ENCODE measurements at places on chromosomes 2 and 18.

DNA sequence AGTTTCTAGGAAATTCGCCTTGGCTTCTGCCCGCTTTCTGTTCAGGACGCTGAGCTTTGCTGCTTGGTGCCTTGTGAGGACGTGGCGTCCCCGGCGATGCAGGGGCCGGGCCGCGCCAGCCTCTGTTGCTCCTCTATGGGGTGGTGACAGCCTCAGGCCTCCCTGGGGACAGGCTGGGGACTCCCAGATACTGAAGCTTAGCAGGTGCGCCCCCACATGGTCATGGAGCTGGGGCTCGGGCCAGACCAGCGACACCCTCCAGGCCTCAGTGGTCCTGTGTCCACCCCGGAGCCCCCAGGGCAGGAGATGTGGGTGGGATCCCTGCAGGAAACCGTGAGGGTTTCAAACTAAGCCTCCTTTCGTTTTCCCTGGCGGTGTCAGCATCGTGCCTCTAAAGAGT lies 29.2 kb downstream of the KCNG2 start:
- no peak for DNase-seq

GRCh38 chr18:48838921-48839818 lies 111.6 kb downstream of the SMAD7 start:
- no peak for DNase-seq

DNA sequence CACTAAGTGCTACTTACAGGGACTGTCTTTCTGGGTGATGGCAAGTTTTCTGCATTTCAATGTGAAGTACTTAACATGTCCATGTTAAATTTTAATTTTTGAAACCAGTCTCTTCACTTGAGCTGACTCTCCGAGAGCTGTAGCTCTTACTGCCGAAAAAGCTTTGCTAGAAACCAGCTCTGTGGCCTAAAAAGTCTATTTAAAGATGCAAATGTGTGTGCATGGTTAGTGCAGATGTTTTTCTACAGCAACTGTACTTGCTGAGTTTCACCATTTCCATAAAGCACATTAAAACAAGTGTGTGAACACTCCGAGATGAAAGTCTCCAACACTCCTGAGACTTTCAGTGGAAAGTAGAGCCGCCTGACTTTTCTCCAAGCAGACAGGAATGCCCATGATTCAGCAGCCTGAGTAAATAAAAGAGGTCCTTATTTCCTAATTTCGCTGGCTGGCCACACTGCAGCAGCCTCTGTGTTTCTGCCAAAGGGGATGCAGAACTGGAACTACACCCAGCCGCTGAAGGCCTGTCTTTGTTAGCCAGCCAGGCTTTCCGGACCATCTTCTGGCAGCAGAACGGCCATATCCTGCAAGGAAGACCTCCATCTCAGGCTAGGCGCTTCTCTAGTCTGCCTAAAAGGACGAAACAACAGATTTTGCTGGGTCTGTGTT lies 121.2 kb downstream of the ZNF521 start:
- DNase-seq = no peak

GRCh38 chr2:221144909-221145308 lies 427.2 kb downstream of the EPHA4 start:
- no peak for DNase-seq

DNA sequence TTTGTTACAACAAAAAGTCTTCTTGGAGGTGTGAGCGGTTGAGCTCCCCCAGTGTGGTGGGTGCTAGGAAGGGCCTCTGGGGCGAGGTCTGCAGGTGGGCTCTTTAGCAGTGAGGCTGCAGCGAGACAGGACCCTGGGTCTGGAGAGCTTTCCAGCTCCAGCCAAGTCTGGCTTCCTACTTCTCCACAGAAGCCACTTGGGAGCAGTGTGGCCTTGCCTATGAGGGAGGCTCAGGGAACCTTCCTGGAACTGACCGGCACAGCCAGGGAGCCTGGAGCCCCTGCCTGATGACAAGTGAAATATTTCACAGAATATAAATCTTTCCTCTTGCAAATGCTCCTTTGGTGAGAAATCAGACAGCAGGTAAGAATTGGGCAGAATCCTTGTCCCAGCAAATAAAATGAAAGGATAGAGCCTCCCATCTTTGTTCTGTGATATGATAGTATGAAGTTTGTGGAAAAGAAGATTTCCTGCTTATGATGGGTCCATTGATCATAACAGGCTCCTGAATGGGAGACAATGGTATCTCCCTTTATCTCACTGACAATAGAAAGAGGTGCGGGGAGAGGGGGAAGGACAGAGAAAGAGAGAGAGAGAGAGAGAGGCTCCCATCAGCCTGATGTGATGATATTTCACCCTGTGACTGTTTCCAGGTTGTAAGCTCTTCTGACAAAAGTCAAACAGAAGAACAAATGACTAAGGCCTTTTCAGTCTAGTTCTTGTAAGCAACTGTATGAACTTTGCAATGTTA lies 289.8 kb upstream of the SPRED2 start:
- DNase-seq = no peak

GRCh38 chr2:150606380-150607060 lies 119.1 kb upstream of the RND3 start:
- DNase-seq = no peak

DNA sequence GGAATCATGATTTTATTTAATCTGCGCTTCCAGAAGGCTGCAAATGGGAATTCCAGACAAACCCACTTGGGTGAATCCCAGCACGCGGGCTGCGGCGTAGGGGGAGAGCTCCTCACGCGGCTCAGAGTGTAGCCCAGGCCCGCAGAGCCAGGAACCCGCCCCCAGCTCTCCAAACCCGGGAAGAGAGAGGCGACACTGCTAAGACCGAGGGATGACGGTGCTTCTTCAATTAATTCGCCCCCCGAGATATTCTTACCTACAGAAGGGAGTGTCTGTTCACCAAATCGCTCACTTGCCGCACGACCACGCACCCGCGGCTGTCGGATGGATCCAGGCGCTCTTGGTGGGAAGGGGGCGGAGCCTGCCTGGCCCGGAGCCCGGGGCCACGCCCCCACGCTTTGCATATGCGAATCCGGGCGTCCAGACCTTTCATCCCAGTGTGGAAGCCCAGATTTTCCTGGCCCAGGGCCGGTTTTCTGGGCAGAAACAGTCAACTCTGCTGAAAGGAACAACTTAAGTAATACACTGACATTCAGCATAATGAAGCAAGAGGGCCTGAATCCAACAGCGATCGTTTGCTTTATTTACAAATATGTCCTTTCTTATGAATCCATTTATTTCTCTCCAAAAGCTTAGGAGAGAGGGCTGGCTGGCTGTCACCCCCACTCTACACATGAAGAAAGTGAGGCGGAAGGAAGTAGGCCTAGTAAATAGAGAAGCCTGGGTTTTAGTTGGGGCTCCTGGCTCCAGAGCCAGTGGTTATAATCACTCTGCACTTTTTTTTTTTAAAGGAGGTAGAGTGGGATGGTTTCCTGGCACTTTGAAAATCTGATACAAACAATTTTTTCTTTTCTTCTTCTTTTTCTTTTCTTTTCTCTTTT lies at the start of gene SLC19A3:
Gene SLC19A3, minus strand, starts transcription at position 342 of the 881 bp plus-strand sequence. CDS start 15,710 bp downstream, outside the sequence.
- no peak for DNase-seq

DNA sequence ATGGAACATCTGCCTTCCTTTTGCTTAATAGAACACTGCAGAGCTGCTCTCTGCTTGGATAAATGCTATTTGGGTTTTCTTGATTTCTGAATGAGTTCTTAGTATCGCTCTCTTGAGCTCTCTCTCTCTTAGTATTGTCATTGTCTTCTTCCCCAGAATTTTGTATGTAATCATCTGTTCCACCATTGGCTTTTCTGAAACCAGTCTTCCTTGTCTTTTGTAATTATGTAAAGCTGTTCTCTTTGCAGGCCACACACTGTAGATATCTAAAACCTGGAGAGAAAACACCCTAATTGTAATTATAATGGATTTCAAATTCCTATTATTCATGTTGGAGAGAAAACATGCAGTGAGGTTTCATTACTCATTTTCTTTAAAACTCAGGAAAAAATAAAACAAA lies 333.1 kb upstream of the CHAC2 start:
- DNase-seq = no peak

GRCh38 chr2:159201360-159202063 lies 85.0 kb downstream of the WDSUB1 start:
- DNase-seq = no peak

DNA sequence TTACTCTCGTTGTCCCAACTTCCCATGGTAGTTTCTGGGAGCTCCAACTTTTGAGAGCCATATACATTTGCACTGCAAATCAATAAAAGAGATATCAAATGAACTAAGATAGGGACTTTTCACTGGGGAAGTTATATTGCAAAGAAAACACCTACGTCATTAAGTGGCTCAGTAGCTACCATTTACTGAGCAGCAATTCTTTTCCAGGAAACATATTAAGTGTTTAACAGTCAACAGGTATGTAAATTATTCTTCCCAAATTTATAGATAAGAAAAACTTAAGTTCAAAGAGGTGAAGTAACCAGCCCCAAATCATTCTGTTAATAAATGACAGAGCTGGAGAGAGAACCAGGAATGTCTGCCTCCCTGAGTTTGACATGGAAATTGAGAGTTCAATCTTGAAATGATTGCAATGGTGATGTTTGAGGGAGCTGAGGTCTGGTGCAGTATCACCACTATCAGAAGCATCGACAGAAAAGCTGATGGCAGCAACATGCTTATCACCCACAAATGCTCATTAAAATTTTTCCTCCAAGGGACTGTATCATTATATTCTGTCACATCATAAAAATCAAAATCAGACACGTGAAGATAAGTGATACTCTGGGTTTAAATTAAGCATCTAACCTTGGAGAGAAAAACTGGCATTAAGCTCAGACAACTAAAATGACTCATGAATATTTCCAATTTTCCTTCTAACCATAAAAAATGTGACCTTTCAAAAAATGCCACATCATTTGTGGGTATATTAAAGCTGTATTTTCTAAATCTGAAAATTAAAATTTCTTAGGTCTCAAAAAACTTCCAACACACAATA lies 43.4 kb downstream of the GAREM1 start:
- DNase-seq = no peak

DNA sequence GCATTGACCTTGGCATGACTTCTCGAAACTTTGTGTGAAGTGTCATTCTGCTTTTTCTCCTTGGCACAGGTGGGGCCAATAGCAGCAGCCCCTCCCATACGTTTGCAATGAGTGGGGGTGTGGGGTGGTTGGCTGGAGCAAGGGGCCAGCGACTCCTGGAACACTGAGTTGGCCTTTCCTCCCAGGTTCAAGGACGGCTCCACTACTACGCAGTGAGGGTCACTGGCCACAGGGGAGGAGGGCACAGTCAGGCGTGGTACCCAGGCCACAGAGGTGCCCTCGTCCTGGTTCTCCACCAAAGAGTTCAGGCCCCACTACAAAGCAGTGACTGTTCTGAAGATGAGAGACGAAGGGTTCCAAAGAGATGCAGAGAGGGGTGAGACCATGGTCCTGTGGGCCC lies 70.6 kb upstream of the OTOS start:
- no peak for DNase-seq

DNA sequence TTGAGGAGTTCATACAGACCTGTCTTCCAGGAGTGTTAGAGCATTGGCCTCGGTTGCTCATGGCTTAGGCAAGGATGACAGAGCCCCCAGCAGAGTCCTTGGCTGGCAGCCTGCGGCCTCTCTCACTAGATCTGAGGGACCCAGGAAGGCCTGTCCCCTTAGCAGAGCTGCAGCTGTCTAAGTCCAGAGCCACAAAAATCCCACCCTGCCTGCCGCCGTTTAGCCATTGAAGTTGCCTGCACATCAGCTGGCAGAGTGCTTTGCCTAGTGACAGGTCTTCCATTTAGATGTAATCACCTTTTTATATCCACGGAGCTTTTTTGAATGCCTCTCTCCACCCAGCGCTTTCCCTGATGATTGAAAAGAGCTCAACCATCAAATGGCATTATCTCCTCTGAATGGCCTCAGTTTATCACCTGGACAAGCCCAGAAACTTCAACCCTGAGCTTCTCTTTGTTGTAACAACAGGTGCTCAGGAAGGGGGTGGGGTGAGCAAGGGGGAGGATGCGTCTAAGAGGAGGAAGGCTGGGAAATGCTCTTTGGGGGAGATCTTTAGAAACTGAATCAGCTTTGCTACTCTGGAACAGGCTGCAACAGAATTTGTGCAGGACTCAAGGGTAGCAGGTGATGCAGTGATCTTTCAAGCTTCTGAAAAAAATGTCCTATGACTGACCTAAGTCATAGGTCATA lies 71.9 kb downstream of the TNP1 start:
- no peak for DNase-seq

DNA sequence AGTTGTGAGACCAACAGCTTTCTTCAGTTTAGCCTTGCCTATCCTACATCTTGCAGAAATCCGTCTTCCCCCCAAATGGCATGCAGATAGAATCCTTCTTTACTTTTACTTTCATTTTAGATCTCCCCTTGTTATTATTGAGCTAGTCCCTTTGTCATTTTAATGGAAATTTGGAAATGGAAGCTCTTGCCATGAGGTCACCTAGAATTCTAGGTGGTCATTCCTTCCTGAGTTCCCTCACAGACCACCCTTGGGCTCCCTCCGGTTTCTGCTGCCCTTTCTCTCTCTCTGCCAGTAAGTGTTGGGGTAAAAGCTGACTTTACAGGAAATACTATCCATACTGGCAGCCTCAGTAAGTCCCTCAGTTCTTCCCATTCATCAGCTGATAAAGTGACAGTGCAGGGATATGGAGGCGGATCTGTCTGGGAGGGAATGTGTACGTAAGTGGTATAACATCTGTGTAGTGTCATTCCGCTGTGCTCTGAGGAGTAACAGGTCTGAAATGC lies 30.2 kb downstream of the ARHGAP25 start:
- peak; percentile 33 for DNase-seq

GRCh38 chr2:197310271-197310985 lies at the start of gene ANKRD44:
TSS of gene ANKRD44 (minus strand) at chr2:197310780. CDS start at chr2:197310604, 176 bp downstream.
- peak; percentile 87 for DNase-seq

- no peak for DNase-seq
These were observed 1109.7 kb downstream of the SOCS6 start for GRCh38 chr18:71398531-71398930.

DNA sequence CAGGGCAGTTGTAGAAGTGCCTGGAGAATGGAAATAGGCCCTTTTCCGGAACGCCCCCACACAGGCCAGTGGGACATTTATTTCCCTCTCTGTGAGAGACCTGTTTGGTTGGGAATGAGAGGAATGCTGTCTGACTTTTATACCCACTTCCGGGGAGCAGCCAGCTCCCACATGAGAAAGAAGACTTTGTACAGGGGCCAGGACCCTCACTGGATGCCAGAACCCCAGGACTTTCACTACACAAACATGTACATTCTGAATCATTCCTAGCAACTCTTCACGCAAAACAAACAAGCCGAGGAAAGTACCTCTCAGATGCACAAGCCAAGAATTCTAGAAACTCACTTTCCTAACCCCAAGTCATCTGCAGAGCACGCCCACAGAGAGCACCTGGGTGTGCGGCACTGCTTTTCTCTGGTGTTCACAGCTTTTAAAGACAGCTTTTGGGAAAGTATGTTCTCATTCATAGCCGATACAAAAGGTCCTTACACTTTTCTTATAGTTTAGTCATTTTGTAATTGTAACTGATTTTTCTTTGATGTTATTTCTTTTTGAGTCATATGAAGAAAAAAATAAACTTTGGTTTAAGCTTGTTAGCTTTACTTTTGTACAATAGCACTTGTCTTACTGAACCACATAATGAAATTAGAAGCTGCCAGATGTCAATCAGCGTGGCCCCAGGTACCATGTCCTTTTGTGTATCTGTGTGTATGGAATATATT lies 856.1 kb upstream of the ID2 start:
- DNase-seq = no peak

- no peak for DNase-seq
These were observed 1488.8 kb upstream of the NXPH2 start for GRCh38 chr2:140269000-140269399.

- no peak for DNase-seq
These were observed 14.8 kb downstream of the STRN start for GRCh38 chr2:36951574-36951973.

- DNase-seq = no peak
These were observed 165.5 kb downstream of the GCA start for GRCh38 chr2:162509288-162509968.

GRCh38 chr2:151905963-151906632 lies 77.9 kb upstream of the ARL5A start:
- DNase-seq = no peak
